ENCODE measurements at places on chromosomes 6 and 20.
A peak's percentile ranks its signal among the peaks of the same experiment; 100 is the strongest.

GRCh38 chr6:27753668-27754407 lies 158.4 kb downstream of the OR2B2 start:
- DNase-seq = peak; percentile 69

- DNase-seq = no peak
Observed at GRCh38 chr20:44120676-44121425, 66.1 kb downstream of the JPH2 start.

- peak; percentile 40 for DNase-seq
Observed at GRCh38 chr6:150395388-150396009, 26.7 kb downstream of the IYD start.

DNA sequence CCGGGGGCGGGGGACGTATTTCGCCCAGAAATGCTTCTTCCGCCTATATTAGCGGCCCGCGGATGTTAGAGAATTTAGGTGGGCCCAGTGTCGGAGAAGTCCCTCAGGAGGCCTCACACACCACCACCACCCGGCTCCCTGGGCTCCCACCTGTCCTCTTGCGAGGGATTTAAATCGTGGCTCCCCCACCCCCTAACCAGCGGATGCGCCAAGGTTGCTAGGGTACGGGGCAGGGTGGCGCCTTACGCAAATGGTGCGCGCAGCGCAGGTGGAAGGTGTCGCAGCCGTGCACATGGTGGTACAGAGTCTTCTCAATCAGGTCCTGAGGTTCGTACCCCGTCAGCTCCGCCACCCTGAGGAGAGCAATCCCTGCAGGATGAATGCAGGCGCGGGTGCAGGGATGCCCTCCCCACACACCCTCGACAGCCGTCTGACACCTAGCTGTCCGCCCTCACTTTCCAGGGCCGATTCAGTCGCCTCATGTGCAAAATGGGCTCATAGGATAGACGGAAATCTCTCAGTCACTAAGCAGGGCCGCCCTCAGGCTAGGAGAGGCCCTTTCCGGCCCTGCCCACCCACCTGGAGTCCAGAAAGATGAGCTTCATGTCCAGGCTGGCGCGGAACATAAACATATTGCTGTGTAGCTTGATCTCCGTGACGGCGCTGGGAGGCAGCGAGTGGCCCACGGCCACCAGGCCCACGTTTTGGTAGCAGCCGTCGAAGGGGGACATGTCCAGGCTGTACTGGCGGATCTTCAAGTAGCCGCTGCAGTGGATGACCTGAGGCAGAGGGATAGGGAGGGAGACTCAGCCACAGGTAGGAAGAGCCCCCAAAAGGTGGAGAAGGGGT lies 16.6 kb downstream of the SIM1 start:
- DNase-seq = no peak

GRCh38 chr6:35304299-35304698 lies 6.7 kb downstream of the DEF6 start:
- no peak for DNase-seq

DNA sequence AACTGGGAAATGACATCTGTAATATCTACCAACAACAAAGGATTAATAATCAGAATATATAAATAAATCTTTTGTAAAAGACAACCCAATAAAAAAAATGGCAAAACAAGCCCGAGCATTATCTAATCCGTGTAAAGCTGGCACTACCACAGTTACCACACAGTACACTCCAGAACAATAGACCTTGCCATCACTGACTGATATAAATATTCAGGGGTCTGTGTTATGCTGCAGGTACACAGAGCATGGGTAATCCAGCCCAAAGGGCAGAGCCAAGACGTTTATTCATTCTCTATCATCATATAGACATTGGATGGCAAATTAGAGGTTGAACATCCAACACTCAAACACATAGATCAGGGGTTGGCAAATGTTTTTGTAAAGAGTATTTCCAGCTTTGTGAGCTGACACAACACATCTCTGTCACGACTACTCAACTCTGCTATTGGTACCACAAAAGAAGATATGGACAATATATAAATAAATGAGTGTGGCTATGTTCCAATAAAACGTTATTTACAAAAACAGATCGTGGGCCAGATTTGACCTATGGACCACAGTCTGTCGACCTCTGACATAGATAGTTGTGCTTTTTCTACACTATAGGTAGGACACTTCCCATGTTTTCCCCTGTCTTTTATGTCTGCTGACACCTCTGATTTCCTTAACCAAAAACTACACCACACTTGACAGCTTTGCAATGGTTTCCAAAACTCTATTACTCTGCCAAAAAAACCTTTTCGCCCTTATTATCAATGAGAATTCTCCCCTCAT lies 4.5 kb downstream of the NCOA6 start:
- DNase-seq = no peak

DNA sequence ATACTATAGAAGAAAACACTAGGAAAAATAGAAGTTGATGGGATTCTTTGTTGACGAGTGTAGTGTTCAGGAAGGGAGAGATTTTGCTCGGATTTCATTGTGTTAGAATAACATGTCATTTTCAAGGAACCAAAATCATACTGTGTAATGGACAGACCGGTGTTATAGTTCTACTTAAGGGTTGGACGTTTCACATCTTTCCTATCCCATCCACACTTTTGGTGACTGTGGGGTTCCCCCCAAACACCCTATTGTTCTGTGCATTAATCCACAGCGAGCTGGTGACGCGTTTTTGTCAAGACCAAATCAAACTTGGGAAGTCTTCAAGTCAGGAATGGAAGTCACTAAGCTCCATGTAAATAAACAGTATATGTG lies 43.3 kb downstream of the TRIM27 start:
- DNase-seq = no peak

GRCh38 chr6:38571721-38572120 lies 68.0 kb downstream of the BTBD9 start:
- DNase-seq = no peak

DNA sequence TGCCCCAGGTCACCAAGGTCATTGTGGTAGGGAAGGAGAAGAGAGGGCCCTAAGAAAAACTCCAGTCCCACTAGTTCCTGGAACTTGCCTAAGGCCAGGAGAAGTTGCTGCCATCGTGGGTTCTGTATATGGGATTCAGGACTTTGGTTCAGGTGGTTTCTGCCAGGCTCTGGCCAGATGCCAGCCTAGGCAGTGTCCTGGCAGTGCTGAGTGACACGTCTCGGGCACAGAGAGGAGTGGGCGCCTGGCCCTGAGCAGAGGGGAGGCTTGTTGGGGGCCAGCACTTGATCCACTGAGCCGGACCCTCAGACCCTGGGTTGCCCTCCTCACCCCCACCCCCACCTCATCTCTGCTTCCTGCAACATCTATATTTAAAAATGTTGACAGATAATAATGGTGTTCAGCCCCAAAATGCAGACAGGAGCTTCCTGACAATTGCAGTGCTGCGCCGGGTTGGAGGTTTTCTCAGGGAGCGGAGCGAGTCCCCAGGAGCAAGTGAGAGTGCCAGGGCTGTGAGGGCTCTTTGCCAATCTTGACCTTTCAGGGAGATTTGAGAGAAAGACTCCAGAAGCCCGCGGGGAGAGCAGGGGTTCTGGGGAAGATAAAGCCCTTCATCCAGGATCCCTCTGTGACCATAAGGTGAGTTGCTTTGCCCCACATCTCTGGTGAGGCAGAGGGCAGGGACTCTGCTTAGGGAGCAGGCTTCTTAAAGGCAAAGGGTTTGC lies 71.9 kb downstream of the PHACTR3 start:
- DNase-seq = no peak

DNA sequence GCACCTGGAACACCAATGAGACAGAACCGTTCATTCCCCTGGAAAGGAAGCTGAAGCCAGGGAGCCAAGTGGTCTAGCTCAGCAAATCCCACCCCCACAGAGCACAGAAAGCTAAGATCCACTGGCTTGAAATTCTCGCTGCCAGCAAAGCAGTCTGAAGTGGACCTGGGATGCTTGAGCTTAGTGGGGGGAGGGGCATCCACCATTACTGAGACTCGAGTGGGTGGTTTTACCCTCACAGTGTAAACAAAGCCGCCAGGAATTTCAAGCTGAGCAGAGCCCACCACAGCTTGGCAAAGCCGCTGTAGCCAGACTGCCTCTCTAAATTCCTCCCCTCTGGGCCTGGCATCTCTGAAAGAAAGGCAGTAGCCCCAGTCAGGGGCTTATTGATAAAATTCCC lies 53.1 kb downstream of the KIF16B start:
- no peak for DNase-seq

- DNase-seq = no peak
Observed at GRCh38 chr6:104623052-104623690, 236.5 kb downstream of the HACE1 start.

DNA sequence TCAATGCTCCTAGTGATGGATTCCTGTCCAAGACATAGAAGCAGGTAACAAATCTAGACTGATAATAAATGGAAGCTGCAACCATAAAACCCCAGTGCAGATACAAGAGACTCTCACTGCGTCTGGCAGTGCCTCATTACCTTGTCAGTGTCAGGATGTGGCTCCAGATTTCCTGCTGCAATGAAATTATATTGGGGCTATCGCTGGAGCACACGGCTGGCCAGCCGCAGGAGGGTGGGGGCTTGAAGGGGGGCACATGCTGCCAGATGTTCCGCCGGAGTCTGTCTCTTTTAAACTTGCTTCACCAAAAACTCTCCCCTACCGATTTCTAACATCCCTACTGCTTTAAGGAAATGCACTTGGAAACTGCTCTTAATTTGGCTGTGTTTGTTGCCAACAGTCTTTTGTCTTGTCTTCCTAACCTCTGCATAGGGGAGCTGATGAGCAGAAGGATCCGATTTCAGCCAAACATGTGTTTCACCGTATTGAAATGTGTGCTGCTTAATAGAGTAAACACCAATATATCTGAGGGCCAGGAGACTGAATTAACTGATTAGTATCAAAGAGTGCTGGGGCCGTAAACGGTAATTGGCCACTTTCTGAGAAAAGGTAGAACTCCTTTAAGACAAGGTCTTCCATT lies 102.2 kb upstream of the EXOC2 start:
- no peak for DNase-seq

GRCh38 chr6:110799189-110799588 lies 16.1 kb downstream of the CDK19 start:
- no peak for DNase-seq

DNA sequence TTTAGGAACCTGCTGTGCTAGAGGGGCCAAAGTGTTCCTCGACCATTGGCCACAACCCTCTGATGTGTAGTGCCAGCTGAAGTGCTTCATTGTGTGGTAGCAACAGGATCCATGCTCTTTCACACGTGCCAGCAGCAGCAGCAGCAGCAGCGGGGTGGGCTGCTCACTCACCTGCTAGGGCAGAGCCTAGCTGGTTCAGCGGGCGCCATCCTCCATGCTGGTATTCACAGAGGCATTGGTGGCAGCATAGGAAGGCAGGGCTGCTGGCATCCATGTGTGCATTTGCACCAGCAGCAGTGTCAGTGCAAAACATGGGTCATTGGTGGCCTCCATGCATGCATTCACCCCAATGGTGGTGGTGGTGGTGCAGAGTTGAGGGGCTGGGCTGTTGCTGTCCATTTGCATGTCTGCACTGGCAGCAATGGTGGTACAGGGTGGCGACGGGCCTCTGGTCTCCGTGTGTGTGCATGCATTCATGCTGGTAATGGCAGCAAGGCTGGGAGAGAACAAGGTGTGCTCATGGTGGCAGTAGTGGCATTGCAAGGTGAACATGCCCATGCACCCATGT lies 13.2 kb upstream of the TINAG start:
- DNase-seq = no peak

- DNase-seq = no peak
Observed at GRCh38 chr6:117976030-117976651, 69.1 kb downstream of the SLC35F1 start.

DNA sequence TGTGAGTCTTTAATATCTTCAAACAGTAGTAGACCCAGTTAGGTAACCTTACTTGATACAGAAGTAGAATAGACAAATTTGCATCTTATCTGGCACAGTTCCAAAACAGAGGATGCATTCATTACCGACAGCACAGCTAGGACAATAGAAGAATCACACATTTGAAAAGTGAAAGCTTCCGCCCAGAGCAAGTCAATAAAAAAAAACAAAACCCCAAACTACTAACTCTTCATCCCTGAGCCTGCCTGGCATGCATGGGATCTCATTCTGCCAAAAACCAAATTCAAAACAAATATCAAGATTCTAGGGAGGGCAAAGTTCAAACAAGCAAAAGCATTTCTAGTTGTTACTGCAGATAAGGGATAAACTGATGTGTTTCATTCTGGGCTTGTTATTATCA lies 235.4 kb downstream of the BTBD9 start:
- no peak for DNase-seq

- no peak for DNase-seq
Observed at GRCh38 chr6:168122521-168122920, 43.5 kb upstream of the FRMD1 start.

DNA sequence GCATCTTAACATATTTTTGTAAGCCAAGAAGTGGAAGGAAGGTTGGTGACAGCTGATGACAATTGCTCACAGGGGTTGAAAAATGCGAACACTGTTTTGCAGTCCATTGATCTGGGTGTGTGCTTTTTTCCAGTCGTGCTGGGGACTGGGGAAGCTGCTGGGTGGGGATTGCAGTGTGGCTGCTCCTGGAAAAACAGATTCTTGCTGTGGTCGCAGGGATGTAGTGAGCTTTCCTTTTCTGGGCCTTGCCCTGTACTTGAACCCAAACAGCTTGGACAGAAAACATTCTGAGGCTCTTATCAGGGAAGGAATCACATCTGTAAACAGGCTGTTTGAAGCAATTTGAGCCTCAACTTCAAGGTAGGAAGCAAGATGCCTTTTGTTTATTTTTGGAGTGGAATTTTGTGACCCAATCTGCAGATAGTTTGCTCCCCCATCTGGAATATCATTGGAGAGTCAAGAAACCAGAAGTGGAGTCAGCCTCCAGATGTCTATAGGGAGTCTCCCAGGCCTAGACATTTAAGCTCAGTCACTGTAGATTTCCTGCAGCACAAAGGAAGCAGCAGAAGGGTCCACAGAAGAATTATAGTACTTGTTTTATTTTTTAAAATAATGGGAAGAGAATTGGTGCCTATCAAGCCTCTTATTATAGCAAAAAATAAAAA lies 279.2 kb upstream of the FERMT1 start:
- DNase-seq = no peak

GRCh38 chr6:112202639-112203341 lies 51.6 kb downstream of the LAMA4 start:
- no peak for DNase-seq

DNA sequence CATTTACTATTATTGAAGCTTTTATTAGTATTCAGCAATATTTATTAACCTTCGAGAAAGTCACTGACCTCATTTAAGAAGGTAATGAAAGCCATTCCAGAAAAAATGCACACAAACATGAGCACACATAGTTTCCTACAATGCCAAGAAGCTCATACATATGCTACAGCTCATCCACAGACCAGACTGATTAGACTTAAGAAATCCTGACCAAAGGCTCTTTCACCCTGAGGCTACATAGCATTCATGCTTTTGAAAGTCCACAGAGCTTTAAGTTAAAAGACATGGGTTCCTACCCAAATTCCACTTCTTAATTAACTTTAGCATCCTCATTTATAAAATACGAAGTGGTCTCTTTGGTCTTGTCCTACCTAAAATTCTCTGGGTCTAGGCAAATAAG lies 430.4 kb downstream of the TBC1D32 start:
- DNase-seq = no peak

DNA sequence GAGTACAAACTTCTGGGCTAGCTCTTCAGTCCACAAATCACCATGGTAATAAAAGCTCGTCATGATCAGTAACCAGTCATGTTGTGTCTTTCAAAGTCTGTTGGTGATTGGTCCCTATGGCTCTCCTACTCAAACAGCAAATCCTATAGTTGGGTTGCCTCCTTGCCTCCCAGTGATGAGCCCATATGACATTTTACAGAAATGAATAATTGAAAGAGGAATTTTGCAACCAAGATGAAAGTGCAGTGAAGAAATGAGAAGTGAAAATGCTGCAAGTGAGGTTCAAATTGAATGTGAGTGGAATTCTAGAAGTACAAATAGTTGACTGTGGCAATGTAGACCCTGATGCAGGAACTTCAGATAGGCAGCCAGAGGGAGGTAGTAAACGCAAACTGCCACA lies 5.1 kb upstream of the SIRPD start:
- no peak for DNase-seq

GRCh38 chr20:20837574-20838021 lies 125.2 kb upstream of the RALGAPA2 start:
- DNase-seq = peak; percentile 44
